ENCODE measurements at places on chromosomes 4 and X. TPM values are rescaled to one million over a fixed set of nuclear protein-coding genes. Genes with fewer than 3 reads are reported as not detected.

DNA sequence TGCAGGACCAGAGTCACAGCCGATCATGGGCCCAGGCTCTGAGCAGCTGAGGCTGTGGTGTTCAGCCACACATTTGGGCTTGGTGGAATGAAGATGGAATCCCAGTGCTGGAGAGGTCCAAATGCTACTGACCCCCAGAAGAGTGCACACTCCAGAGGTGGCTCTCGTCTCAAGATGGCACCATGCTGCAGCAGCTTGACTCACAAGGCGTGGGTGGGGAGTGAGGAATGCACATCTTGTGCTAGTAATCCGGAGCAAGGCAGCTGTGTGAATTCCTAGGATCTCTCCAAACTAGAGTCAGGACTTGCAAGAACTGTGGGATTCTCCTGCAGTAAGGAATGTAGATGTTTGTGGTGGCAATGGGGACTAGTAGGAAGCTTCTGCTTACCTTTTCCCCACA is 28.7 kb downstream of the RAB28 start:
- no peak for DNase-seq

DNA sequence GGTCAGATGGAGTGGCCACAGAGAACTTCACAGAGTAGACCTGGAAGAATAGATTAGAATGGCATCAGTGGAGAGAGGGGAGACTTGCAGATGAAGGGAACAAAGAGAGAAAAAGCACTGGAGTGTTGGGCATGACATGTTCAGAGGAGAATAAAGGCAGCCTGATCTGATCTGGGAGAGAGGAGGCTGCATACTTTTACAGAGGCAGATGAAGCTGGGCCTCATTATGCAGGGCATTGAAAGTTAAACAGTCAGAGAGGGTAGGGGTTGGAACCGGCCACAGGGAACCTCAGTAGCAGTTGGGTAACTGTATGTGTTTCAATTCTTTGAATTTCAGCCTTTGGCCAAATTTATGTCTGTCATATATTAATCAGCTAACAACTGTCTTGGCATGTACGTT is 61.2 kb downstream of the SH3BGRL start:
- DNase-seq = no peak

GRCh38 chr4:87853108-87853507 is 20.3 kb downstream of the MEPE start:
- peak; percentile 44 for DNase-seq

GRCh38 chr4:56062526-56063145 is 113.9 kb downstream of the CEP135 start:
- DNase-seq = no peak

The GAGE12F gene
- polyA plus RNA-seq = not detected

The ZCCHC12 gene
- polyA plus RNA-seq = 1.2 TPM

The UGT2A1 gene
- polyA plus RNA-seq = 0.23 TPM
